NCI-H146 (cell line): ENCODE measurements at places on chromosomes 6 and 20.

GRCh38 chr6:44255871-44256774 is 1.2 kb downstream of the SLC35B2 start:
- no peak for DNase-seq

DNA sequence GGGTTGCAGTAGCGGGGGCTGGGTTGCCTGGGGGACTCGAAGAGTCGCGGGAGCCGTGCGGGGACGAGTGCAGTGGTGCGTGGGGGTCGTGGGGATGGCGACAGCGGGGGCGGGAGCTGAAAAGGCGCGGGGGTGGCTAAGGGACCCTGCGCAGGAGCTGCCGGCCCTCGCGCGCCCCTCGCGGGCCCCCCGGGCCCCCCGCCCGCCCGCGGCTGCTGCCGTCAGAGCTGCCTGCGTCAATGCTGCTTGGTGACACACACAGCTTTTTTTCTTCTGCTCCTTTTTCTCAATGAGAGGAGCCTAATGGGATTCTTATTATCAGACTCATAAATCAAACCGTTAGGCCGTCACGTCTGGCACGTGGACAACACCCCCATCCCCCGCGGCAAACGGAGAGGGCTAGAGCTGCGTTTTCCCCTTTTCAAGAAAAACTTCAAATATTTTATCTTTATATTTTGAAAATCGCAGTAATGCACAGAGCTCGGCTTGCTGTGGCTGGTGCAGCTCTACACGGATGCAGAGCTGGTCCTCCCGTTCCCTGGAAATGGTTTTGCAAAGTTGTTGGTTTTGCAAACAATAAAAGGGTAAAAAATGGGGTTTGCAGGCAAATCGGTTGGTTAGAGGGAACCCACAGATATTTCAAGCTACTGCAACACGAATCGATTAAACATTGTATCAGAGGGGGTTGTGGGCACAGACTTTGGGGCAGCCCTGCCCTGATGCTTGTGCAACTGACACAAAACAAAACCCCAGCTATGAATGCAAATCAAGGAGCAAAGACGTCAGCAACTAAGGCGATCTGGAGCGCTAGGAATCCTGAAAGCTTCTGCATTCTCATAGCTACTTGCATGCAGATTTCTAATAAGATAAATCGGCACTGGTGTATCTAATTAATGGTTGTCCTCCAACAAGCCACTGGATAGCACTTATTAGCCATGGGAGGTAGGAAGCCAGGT is 161.4 kb downstream of the TBXT start:
- peak; percentile 77 for DNase-seq

- DNase-seq: peak; percentile 92
These were observed 109.8 kb downstream of the HFE start for GRCh38 chr6:26196846-26197635.

DNA sequence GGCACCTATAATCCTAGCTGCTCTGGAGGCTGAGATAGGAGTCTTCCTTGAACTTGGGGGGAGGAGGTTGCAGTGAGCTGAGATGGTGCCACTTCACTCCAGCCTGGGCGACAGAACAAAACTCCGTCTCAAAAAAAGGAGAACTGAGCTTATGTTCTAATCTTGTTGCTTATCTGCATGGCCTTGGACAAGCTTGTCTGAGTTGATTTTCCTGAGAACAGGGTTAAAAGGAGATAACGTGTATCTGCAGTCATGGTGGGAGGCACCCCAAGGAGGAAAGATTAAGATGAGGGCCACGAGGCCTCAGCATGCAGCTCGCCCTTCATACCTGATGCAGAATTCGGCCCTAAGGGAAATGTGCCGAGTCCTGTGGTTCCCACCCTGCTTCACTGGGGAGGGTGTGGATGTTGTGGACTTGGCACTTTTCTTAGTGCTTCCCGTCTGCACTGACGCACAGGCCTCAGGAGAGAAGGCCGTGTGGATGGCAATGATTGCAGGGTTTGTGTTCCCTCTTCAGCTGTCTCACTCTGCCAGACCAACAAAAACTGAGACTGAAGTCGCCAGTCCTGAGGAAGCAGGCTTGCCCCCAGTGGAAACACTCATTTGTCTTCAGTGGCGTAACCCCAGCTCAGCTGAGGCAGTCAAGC is 56.3 kb downstream of the EZR start:
- no peak for DNase-seq

- no peak for DNase-seq
These were observed 11.1 kb downstream of the SMLR1 start for GRCh38 chr6:130838250-130838860.
